ENCODE measurements at places on chromosomes 4 and X. TPM values are rescaled to one million over a fixed set of nuclear protein-coding genes. Genes with fewer than 3 reads are reported as not detected.

- no peaks in the 10 kb centered on the region for H3K36me3 ChIP-seq
- H3K27ac ChIP-seq, result no peak overlapping the region
- no peak for DNase-seq
- H3K4me3 ChIP-seq, result no peak overlapping the region
These were observed 1930.0 kb upstream of the AGA start for GRCh38 chr4:179372242-179372641.

- peak overlapping the region; percentile 46 for H3K4me3 ChIP-seq
- H3K36me3 ChIP-seq, result peaks cover 24% of the 10 kb centered on the region
- peaks cover 23% of the 10 kb centered on the region for H3K4me1 ChIP-seq
- no peak overlapping the region for H3K27ac ChIP-seq
These were observed 24.9 kb downstream of the SH3BP2 start for GRCh38 chr4:2817701-2818350.

DNA sequence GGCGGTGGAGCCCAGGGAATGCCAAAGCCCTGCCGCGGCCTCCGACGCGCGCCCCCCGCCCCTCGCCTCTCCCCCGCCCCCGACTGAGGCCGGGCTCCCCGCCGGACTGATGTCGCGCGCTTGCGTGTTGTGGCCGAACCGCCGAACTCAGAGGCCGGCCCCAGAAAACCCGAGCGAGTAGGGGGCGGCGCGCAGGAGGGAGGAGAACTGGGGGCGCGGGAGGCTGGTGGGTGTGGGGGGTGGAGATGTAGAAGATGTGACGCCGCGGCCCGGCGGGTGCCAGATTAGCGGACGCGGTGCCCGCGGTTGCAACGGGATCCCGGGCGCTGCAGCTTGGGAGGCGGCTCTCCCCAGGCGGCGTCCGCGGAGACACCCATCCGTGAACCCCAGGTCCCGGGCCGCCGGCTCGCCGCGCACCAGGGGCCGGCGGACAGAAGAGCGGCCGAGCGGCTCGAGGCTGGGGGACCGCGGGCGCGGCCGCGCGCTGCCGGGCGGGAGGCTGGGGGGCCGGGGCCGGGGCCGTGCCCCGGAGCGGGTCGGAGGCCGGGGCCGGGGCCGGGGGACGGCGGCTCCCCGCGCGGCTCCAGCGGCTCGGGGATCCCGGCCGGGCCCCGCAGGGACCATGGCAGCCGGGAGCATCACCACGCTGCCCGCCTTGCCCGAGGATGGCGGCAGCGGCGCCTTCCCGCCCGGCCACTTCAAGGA lies at the start of gene FGF2:
TSS of gene FGF2 (plus strand) at position 279 of the 705 bp plus-strand sequence. CDS start at position 623, 344 bp downstream.
- DNase-seq, result no peak
- H3K4me1 ChIP-seq, result peaks cover 17% of the 10 kb centered on the region
- peak within 1 kb of the TSS; percentile 59 for H3K4me3 ChIP-seq
- H3K27ac ChIP-seq, result no peak within 1 kb of the TSS
- H3K36me3 ChIP-seq, result no peaks in the 10 kb centered on the region
- H3K27me3 ChIP-seq, result peaks cover 29% of the 10 kb centered on the region

The UGT2B11 gene
- total RNA-seq, result not detected

The VSIG4 gene
- 0.54 TPM for total RNA-seq

The ARX gene
- not detected for total RNA-seq

The GAGE12J gene
- not detected for total RNA-seq

Measured in T-cell (primary cell).